Stimulated activated naive CD4-positive, alpha-beta T cell (primary cell): ENCODE measurements at places on chromosomes 5 and 9.
A peak's percentile ranks its signal among the peaks of the same experiment; 100 is the strongest.

DNA sequence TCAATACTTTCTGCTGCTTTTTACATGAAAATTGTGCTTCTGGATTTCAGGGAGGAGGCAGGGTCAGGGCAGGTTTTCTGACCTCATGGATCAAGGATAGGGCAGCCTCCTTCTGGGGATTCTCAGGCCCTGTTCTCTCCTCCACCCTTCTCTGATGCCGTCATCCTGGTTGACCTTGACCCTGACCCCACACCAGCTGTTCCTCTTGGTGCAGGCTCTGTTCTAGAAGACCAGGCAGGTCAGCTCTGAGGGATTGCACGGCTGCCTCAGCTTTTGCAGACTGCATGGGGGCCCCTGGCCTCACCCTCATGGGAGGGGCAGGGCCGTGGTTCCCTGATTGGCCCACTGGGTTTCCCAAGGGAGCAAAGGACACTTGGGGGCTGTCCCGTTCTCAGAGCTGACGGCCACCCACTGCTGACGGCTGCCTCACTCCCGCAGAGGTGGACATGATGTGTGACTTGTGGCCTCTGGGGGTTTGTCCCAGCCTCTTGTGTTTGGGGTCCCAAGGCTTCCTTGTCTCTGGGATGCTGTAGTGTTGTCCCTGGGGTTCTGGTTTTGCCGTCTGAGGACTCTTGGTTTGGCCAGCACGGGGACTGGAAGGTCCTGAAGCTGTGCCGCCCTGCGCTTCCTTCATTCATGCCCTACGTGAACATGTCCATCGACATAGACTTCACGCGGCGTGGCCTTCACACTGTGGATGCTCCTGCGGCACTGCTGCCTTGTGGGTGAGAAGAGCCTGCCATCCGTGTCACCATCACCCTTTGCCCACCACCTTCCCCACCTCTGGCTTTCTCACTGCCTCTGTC, 34.5 kb downstream of the CEP72 start:
- DNase-seq = no peak

DNA sequence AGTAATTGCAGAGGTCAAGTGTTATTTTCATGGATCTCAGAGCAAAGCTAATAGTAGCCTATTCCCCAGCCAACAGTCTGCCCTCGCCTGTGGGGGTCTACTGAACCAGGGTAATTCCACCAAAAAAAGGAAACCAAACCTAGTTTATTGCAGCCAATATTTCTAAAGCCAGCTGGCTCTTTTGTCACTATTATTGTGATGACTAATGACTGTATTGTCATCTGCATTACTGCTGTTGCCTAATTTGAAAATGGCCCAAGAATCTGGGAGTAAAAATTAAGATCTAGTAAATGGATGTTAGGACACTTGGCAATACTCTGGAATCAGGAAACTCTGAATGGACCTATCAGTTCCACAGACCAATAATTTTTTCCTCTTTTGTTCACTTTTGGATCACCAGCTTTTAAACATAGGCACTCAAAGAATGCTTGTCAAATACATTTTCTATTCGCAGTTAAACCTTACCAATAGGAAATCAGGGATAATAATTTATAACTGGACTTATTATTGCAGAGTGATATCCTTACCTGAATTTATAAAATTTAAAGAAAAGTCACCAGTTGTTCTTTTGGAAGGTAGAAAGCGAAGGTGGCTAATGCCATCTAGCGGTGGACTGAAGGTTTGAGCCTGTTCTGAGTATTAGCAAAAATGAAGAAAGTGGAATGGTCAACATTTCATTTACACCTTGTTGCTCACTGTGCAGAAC, 69.2 kb downstream of the SYK start:
- peak; percentile 48 for DNase-seq

GRCh38 chr9:127943011-127943662, 5.5 kb upstream of the DPM2 start:
- DNase-seq = no peak

GRCh38 chr9:115597330-115597895, 479.5 kb upstream of the TNC start:
- DNase-seq = no peak

- DNase-seq = no peak
These were observed 653 bp upstream of the HNRNPH1 start for GRCh38 chr5:179623906-179624741.

DNA sequence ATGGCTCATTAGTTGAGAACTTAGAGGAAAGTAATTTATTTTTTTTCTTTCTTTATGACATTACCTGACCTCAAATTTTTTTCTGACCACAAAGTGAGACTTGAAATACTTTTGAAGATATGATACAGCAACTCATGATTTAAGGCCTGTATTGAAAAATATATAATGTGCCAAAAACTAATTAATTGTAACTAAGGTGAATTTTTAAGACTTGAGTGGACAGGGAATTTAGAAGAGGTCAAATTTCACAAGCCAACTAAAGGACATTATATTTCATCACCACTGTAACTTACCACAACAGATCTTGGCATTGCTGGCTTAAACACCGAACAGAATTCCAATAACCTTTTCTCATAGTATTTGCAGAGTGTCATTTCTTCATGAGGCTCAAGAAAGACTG, 1.8 kb downstream of the CCNH start:
- no peak for DNase-seq

DNA sequence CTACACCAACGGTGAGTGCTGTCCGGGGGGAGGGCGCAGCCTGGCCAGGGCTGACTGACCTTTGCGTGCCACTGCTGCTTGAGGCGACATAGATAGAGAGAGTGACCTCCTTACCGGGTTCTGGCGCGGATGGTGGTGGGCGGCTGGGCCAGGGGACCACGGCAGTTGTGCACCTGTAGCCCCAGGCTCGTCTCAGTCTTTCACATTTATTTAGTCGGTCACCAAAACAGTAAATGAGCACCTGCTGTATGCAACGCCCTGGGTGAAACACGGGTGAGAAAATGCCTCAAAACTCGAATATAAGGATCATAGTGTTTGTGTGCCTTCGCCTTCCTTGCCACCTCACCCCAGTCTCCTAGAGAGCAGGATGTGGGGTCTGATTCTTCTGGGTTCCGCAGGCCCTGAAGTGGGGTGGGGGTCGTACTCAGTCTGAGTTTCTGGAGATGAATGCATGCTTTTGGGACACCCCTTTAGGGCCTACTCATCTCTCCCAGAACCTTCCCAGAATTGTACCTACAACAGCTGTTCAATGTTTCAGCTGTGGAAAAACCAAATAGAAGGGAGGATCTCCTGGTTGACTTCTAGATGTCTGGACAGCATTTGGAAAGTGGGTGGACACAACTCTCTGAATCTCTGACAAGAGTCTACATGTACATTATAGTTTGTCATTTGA, 714 bp downstream of the SEC24A start:
- DNase-seq = no peak

DNA sequence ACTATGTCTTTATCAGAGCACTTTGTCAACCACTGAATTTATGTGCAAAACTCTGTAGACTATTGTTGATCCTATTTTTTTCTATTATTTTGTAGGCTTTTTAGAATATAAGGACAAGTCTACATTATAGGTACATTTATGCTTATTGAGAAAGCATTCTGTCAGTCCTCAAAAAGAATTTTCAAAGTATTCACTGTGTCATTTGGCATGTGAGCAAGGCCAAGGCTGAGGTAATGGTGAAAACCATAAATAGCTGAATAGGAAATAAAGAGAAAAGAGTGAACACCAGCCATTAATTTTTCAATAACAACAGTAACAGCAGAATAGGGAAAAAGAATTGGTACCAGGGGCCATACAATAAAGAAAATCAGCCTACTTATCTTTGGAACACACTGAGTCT, 21.0 kb downstream of the SKIC3 start:
- no peak for DNase-seq

- DNase-seq = no peak
These were observed 36.8 kb upstream of the CDH6 start for GRCh38 chr5:31156631-31157160.

GRCh38 chr5:158117467-158118160, 258.7 kb upstream of the CLINT1 start:
- DNase-seq = no peak

DNA sequence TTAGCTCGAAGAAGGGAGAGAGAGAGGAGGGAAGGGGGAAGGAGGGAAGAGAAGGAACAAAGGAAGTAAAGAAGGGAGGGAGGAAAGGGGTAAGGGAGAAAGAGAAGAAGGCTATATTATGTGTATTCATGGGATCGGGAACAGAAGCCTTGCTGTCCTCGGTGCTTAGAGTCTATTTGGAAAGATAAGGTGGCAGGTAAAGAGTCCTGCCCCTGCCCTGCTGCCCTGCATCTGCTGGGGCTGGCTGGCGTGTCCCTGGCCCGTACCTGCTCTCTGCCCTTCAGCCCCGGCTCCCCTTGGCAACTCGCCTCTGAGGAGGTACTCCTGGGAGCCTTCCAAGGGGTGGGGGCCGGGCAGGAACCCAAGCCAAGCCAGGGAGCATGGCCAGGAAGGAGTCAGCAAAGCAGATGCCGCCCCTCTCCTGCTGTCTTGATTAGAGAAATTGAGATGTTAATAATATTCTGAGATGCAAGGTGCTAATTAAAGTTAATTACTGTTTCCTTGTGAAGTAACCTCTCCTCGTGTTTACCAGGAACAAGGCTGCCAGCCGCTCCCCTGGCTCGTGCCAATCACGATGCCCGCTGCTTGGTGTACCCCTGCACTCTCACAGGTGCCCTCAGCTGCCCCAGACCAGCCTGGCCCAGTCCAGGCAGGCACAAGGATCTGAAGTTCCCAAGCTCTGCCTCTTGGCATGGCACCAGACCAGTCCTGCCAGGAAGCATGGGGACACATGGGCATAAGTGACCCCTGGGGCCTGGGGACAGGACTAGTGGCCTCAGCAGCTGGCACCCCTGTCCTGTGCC, 36.6 kb downstream of the PCDH1 start:
- DNase-seq = no peak

GRCh38 chr9:15576350-15577050, 23.7 kb downstream of the CCDC171 start:
- no peak for DNase-seq

- DNase-seq = no peak
These were observed 83.0 kb downstream of the MARCHF3 start for GRCh38 chr5:126947146-126948010.

DNA sequence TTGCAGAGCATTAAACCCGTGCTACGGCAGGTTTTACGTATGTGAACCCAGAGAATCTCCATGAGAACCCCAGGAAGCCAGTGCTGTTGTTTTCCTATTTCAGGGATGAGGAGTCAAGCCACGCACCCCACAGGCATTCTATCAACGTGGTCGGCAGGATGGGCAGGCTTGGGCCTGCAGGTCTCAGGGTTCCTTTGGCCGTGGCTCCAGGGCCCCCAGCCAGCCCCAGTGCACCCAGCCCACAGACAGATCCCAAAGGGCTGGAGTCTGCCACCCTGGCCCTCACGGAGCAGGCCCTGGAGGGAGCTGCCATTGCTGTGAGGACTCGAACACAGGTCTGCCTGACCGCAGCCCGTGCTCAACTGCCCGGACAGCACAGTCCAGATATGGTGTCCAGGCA, 77.1 kb upstream of the STXBP1 start:
- no peak for DNase-seq

- no peak for DNase-seq
These were observed 230.2 kb upstream of the EDIL3 start for GRCh38 chr5:84614906-84615305.

DNA sequence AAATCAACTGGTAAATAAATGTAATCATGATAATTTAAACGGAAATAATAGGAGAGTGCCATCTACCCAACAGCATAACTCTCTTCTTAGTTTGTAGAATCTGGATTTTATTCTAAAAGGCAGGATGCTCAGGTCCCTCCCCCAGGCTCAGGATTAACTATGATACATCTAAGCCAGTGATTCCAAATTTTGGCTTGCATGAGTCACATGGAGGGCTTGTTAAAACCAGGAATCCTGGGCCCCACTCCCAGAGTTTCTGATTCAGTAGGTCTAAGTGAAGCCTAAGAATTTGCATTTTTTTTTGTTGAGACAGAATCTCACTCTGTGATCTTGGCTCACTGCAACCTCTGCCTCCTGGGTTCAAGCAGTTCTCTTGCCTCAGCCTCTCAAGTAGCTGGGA, 62.3 kb upstream of the ZFR start:
- no peak for DNase-seq

- no peak for DNase-seq
These were observed 506.0 kb downstream of the HTR1A start for GRCh38 chr5:63456279-63456678.

DNA sequence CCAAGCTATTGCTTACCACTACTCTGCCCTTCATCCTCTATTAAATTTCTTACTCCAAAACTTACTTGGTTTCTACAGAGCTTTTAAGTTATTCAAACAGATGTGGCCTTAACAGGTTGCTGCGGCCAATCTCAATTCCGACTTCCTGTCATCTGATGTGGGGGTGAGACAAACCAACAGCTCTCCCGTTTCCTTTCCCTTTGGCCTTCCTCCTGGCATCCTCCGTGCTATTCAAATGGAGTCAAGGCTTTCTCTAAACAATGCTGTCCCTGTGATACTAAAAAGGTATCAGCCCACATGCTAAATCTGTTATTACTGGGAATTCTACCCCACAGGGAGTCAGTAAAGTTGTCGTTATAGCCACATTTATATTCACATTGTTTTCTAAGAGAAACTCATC, 11.8 kb downstream of the RBM18 start:
- DNase-seq = no peak

GRCh38 chr5:88683506-88684135, 199.4 kb downstream of the MEF2C start:
- DNase-seq = no peak
